Stimulated activated memory B cell treated with anti-CD40 and anti-IgM and Interleukin-4, amounts not matched to agents 10 μg/mL and 1 μg/mL and 100 μg/mL, for 72 hours (primary cell): ENCODE measurements at places on chromosomes 5 and 9.
A peak's percentile ranks its signal among the peaks of the same experiment; 100 is the strongest.

- ATAC-seq: no peak
These were observed 42.1 kb upstream of the CTNNA1 start for GRCh38 chr5:138711087-138711486.

DNA sequence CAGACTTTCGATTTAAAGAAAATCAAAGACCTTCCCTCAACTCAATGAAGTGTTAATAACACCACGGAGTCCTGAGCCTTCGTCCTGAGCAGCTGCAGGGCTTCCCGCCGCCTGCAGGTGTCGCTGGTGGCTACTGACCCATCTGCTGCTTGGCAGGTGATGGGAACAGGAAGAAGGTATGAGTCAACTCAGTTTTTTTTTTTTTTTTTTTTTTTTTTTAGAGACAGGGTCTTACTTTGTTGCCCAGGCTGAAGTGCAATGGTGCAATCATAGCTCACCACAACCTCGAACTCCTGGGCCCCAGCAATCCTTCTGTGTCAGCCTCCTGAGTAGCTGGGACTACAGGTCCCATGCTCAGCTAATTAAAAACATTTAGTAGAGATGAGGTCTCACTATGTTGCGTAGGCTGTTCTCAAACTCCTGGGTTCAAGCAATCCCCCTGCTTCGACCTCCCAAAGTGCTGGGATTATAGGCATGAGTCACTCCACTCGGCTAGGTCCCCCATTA is 185.7 kb upstream of the IL12B start:
- peak; percentile 70 for ATAC-seq

GRCh38 chr9:17852108-17852507 is 273.2 kb downstream of the SH3GL2 start:
- peak; percentile 41 for ATAC-seq

DNA sequence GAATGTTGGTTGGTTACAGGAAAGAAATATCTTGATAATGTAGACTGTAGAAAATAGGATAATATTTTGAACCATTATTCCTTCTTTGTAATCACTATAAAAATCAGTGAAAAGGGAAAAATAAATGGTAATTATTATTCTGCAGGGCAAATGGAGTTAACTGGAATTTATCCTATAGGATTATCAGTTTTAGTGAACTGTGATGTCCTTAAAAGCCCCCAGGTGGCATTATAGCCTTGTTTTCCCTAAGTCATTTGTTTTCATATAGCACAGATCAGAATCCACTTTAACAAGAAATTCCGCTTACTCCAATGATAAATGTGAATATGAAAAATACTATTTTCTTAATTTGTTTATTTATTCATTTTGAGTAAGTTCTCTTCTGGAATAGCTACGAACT is 26.2 kb upstream of the WDR41 start:
- ATAC-seq: no peak

DNA sequence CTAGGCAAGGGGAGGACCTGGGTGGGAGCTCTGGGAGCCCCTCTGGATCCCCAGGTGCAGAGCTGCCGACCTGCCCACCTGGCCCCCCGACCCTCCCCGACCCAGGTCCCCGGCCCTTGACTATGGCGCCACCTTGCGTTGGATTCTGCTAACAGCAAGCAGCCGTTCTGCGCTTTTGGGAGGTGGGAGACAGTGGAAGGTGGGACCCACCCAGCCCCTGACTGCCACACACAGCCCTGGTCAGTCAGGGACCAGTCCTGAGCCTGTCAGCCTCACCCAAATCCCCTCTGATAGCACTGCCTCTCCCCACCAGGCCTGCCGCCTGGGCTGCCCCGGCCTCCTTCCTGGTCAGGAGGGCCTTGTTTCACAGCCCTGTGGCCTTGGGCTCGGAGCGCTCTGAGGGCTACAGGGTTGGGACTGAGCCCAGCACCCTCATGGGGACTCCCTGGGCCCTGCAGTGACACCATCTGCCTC is 77.9 kb downstream of the HMCN2 start:
- no peak for ATAC-seq

DNA sequence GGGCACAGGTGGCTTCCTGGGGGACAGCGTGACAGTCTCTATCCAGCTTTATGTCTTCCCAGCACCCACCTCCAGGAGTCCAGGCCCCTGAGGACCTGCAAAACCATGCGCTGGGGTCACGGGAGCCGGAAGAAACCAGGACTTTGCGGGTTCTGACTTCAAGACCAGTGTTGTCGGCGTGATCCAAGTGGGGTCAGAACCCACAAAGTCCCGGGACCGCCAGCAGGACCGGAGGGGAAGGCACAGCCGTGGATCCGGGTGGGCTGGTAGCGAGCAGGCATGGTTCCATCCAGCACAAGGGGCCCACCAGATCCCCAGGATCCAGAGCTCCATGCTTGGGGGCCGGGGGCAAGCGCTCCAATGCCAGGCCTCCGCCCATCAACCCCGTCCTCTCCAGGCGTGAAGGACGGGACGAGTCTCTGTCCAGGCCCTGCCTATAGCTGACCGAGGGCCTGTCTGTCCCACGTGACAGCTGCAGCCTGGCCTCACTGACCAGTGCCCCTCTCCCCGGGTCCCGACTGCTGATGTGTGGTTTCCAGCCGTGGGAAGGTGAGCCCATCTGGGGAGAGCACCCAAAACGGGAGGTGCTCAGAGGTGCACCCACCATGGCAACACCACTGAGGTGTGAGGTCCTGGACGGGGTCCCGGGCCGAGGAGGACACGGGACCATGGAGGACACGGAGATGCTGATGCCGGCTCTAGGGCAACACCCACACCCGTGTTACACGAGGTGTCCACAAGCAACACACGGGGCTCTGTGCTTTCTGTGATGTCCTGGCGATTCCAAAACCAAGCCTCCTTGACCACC is 48.9 kb downstream of the SLC12A7 start:
- no peak for ATAC-seq

DNA sequence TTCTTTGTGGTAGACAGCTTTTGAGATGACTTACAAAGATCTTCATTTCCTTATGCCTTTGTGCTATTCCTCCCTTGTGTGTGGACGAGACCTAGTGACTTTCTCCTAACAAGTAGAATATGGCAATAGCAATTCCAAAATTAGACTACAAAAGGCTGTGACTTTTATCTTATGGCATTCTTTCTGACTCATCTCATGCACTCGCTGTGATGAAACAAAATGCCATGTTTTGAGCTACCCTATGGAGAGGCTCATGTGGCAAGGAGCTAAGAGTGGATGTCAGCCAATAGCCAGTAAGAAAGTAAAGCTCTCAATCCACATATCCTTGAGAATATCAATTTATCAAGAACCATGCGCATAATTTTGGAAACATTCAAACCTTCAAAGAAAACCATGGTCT is 380.5 kb upstream of the SMC2 start:
- ATAC-seq: no peak

DNA sequence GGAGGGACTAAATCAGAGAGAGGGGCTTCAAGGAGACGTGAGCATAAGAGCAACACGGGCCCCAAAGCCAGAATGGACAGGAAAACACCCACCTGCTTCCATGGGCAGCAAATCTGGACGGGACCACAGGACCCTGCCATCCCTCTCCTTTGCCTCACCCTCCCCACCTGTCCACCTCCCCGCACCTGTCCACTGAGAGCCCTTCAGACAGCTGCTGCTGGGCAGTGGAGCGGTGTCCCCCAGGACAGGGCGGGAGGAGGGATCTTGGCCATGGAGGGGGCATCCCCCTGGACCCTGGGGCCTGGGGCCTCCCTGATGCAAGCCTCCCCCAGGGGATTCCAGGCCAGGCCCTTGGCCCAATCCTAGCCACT is 2.6 kb downstream of the CCDC183 start:
- ATAC-seq: no peak

- no peak for ATAC-seq
These were observed 40.9 kb downstream of the S1PR3 start for GRCh38 chr9:89032173-89032572.

DNA sequence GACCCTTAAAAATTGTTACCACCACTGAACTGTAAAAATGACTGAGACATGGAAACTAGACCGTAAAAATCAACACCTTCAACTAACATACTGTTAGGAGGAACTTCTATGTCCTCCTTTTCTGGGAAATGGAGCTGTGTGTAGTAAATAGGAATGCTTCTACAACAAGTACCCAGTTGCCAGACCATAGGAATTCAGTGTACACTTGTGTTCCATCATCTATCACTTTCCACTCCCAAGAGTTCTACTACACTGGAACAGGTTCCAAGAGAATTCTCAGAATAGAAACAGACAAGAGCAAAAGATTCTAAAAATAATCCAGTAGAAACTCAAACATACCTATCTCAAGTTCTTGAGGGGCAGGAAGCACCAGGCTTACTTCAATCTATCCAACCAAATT is 23.6 kb downstream of the UBAP2 start:
- no peak for ATAC-seq

GRCh38 chr9:1454616-1455347 is 404.6 kb downstream of the DMRT2 start:
- no peak for ATAC-seq

DNA sequence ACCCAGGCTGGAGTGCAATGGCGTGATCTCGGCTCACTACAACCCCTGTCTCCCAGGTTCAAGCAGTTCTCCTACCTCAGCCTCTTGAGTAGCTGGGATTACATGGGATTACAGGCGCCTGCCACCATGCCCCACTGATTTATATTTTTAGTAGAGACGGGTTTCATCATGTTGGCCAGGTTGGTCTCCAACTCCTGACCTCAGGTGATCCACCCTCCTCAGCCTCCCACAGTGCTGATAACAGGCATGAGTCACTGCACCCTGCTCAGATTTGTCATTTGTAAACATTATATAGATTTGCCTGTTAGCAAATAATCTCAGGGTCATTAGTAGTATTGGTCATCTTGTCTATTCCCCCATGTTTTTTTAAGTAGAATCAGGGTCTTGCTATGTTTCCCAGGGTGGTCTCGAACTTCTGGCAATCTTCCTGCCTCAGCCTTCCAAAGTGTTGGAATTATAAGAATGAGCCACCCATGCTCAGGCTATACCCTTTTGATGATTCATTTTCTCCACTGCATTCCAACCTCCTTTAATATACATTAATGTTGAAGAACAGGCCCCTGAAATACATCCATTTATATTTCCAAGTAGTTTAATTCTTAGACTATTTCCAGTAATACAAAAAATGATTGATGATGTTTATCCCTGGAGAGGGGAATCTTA is 17.3 kb downstream of the CENPH start:
- ATAC-seq: no peak

DNA sequence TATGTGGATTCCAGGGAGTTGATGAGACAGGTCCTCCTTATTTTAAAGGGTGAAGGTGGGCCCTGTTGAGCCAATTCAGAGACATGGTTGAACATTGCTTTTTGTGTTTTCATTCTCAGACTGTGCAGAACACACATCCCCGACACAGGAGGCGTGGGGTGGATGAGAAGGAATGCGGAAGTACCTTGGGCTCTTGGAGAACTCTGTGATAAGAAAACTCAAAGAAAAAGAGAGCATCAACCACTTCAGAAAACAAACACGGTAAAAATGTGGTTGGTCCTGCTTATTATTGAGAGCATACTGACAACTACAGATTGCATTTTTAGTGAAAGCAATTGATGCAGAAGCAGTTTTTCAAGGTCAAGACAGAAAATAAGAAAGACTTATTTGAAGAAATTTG is 659.8 kb downstream of the IRX1 start:
- ATAC-seq: no peak

DNA sequence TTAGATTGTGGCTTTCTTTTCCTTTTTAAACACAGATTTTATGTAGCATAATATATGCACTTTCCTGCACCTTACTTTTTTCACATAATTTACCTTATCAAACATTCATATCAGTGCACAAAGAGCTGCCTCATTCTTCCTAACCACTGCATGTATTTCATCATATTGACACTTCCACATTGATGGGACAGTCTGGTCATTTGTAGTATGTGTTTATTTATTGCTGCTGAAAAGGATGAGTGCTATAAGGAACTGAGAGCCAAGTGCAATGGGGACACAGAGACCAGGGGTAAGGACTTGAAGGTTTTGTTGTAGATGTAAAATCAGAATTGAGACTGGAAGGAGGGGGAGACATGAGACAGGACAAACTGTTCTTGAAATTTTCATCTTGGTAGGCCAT is 193.8 kb downstream of the SMARCA2 start:
- ATAC-seq: no peak

DNA sequence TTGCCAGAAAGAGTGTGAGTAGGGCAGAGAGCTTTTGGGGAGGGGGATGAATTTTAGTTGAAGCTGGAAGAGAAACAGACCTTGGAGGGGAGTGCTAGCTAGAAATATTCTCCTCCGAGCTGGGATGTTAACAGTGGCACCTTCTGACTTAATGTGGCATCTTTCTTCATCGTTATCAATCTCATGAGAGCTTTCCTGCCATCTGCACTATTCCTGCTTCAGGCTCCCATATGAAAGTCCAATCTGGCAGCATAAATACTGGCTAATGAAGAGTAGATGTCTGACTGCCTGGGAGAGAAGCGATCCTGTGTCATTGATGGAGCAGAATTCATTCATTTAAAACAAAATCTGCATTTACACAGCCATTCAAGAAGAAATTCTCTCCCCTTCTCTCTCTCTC is 284.5 kb downstream of the TMEM38B start:
- ATAC-seq: no peak

DNA sequence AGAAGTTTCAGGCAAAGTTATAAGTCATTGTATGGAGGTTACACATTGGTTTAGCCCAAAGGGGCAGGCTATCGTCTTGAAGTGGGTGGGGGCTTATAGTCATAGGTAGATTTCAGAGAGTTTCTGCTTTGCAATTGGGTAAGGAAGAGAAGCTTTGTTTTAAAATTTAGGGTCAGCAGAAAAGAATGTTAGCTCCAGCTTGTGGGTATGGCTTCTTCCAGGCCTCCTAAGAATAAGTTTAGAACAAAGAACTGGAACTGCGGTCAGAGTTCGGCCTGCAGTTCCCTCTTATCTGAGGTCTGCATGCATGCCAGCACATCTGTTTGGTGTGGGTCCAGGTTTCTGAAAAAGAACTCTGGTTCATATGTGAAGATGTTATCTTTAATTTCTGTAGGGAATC is 96.1 kb downstream of the CYFIP2 start:
- ATAC-seq: no peak

DNA sequence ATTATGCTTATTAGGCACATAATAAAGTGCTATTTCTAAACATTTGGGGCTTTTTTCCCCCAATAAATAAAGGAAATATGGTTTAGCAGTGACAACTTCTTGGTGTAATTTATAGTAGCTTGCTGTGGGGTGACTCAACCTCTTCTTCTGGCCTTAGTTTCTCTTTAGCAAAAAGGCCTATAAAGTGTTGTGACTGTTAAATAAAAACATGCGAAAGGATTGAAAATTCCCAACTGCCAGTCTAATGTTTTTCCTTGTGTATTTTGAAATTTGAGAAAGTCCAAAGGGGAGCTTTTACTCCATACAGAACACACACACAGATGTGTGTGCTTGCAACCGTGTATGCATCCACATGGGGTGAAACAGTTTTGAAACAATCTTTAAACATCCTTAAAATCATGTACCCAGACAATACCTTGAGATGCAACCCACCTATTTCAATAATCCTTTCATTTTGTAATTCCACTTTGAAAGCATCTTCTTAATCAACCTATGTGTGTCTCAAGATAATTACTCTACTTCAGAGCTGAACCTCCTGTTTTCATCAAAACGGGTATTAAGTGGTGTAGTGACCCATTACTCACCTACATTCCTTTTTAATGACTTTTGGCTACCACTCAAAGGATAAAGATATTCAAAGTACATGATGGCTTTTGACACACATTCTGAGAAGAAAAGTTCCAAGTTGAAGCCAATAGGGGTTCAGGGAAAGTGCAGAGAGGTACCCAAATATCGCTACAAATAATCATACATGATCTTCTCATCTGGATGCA is 123.8 kb downstream of the DROSHA start:
- ATAC-seq: no peak

GRCh38 chr5:58127255-58128220 is 332.3 kb downstream of the PLK2 start:
- no peak for ATAC-seq
